ENCODE measurements at places on chromosomes 16 and 17.

DNA sequence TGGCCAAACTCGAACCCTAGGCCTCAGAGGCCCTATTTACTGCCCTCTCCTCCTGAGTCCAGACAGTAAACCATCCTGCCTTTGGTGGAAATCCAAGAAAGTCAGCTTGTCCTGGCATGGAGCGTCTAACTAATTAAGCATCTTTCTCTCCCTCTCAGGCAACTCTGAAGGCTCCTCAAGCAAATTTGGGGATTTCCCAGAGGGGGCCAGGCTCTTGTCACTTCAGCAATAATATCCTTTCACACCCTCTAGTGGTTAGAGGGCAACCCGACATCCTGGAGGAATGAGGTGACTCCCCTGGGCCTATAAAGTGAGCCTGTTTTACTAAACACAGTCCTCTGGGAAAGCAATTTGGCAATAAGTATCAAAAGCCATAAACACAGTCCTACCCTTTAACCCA lies 60.4 kb downstream of the NOG start:
- no peak for DNase-seq

- DNase-seq = no peak
Measured at GRCh38 chr16:12902511-12903372, 1.3 kb downstream of the SHISA9 start.

DNA sequence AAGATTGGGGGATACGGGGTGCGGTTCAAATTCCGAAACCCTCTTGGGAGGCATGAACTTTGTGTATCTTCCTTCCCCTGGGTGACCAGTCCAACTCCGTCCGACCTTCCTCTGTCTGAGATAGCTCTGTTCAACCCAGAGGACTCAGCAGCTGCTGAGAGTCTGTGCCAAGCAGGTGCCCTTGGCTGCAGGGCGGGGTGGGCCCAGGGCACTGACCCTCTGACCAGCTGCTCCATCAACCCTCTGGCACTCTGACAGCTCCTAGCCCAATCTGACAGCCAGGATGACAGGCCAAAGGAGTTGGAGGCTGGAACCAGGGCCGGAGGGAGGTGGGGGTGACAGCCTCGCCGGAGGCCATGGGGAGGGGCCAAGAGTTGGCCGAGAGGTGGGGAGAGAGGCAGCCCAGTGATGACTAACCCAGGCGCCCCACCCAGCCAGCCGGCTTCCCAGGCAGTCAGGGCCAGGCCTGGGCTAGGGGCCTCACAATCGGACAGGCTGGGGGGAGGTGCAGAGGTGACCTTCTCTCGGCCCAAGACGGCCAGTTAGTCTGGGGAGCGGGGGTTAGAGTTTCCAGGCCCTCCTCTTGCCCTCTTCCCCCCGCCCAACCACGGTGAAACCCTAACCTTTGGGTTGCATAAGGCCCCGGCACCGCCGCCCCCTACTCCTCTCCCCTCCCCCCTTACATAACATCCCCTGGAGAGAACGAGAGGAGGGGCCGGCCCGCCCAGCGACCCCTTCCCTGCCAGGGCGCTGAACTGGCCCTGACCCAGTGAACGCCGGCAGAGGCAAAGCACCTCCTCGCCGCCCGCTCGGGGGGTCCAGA lies 5.0 kb upstream of the TLCD2 start:
- peak; percentile 95 for DNase-seq

- no peak for DNase-seq
Measured at GRCh38 chr17:22171631-22172030, 479.3 kb downstream of the KCNJ18 start.

Data from Right ventricle myocardium inferior (tissue), 1 donor.